ENCODE measurements at places on chromosomes 7 and 10.
A peak's percentile ranks its signal among the peaks of the same experiment; 100 is the strongest.

GRCh38 chr10:35495521-35496119, 109.5 kb upstream of the GJD4 start:
- DNase-seq = no peak

- no peak for DNase-seq
Observed at GRCh38 chr10:88342733-88343310, 240.3 kb downstream of the RNLS start.

DNA sequence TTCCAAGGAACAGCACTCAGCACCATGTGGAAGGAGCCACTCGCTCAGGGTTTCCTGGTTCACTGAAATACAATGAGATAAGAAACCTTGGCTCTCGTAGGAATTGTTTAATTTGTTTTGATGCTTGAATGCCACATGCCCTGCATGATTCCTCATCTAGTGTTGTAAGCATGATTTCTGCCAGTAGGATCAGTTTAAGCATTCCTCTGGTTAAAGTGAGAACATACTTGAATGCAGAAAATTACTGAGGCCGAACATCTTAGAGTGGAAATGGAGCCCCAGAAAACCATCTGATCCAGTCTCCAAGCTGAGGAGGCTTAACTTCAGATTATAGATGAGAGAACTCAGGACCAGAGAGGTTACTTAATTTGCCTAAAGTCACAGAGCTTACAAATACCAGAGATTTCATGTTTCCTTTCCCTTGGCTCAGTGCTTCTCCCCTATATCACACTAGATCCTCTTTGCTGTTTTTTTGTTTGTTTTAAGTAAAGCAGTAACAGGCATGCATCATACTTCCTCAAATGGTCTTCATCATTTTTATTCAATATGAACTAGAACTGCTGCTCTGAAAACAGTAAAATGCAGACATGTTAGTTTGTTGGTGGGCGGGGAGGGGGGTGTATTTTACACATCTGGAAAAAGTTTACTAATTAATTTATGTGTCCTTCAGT, 125.1 kb downstream of the ADAM12 start:
- DNase-seq = no peak

DNA sequence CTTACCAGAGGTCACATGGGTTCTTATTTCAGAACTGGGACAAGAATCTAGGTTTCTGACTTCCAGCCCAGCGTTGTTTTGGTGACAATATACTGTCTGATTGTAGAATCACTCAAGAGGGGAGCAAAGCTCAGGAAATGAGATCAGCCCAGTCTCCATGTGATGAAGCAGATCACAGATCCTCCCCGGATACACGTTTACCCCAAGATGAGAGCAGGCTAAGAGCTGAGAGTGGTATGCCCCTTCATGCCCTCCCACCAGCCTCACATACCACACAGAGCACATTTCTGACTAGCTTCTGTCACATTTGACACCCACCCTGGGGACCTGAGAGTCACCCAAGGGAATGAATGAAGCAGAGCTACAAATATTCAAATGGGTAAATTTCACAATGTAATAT, 27.1 kb upstream of the PRKCQ start:
- DNase-seq = peak; percentile 64

- no peak for DNase-seq
Observed at GRCh38 chr7:73850781-73851207, 8.5 kb upstream of the METTL27 start.

GRCh38 chr10:70583669-70584037, 18.9 kb downstream of the PRF1 start:
- no peak for DNase-seq

DNA sequence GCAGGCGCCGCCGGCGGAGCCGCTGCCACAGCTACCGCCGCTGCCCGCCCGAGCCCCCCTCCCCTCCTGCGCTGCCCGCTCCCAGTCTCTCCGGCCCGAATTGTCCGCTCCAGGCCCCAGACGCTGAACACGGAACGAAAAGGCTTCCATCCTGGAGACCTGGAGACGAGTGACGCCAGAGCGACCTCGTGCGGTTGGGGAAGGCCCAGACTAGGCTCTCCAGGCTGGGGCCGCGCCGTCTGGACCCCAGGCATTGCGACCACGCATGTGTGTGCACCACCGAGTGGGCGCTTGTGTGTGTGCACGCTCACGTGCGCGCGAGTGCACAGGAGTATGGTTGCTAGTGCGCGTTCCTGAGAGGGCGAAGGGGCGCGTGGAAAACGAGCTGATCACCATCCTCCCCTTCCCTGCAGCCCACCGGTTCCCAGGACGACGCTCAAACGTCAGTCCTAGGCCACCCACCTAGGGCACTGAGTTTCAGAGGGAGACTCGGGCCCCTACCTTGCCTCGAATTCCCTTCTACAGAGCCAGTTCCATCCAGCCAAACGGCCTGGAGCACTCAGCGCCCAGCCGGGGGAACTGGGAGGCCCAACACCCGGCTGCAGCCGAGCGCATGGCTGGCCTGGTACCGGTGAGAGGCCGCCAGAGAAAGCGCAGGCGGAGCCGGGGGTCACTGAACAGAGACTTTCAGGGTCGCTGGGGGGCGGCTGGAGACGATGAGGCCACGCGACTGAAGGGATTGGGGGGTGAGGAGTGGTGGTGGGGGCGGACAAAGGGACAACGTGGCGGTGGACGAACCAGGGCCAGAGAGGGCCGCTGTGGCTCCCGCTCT, 11.6 kb downstream of the LBX1 start:
- DNase-seq = no peak

- no peak for DNase-seq
Observed at GRCh38 chr7:116583653-116584052, 58.8 kb downstream of the CAV1 start.

DNA sequence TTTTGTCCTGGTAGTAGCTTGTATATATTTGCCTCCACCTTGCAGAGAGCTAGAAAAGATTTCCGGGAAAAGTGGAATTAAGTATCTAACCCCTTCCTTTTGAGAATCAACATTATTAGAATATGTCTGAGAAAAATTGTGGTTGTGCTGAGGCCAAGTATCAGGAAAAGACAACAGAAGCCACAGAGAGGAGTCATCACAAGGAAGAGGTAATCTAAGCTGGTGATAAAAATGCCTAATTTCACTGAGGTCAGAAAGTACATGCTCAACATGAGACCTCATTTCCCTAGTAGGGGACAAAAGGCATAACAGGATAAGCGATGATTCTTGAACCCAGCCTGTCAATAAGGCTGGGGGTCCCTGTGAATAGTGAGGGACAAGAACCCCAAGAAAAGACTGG, 97.0 kb upstream of the PDE1C start:
- DNase-seq = no peak

DNA sequence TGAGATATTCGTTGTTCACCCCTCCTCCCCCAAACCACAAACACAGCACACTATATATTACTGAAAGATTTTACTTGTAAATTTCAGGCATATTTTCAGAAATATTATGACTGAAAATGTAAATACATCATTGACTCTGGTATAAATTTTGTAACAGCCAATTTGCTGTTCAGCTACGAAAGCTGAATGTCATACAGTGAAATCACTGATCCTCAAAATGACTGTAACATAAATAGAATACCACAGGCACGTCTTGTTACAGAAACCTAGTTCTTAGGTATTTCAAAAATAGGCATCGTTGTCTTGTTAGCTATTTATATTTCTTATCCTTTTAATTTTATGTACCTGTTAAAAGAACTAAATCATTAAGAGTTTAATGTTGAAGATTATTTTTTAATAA, 15.1 kb downstream of the TRUB1 start:
- DNase-seq = no peak

GRCh38 chr10:97851341-97852001, 1.8 kb downstream of the GOLGA7B start:
- DNase-seq = peak; percentile 27

DNA sequence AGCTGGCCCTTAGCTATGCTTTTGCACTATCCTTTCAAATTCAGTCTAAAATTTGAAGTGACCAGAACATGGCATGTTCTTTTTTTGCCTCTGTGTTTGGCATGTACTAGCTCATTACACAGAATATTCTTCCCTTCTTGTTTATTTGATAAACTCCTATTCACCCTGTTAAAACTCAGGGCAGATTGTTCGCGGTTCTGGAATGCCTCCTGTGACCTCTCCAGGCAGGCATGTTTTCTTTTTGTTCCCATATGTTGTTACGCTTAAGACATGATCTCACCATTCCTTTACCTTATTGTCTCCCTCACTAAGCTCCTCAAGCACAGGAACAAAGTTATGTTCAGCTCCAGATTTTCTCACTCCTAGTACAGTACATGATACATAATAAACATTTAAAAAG, 181.7 kb downstream of the CCSER2 start:
- no peak for DNase-seq

DNA sequence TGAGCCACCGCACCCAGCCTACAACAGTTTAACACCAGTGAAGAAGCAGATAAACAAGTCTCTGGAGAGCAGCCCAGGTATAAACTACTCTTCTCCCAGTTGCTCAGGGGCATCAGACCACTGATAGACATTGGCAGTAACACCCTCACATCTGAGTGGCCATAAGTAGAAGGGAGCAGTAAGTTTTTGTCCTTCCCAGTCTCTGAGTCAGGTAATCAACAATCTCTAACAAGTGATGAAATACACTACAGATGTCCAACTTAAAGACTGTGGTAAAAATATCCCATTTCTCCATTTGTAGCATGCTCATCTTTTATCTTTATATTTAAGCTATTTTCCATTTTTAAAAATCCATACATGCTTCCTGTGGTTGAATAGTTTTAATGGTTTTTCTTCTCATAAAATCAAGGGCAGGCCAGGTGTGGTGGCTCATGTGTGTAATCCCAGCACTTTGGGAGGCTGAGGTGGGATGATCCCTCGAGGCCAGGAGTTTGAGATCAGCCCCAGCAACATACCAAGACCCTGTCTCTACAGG, 78.6 kb downstream of the GSAP start:
- no peak for DNase-seq

- DNase-seq = no peak
Observed at GRCh38 chr10:60424971-60425370, 35.3 kb upstream of the ANK3 start.

DNA sequence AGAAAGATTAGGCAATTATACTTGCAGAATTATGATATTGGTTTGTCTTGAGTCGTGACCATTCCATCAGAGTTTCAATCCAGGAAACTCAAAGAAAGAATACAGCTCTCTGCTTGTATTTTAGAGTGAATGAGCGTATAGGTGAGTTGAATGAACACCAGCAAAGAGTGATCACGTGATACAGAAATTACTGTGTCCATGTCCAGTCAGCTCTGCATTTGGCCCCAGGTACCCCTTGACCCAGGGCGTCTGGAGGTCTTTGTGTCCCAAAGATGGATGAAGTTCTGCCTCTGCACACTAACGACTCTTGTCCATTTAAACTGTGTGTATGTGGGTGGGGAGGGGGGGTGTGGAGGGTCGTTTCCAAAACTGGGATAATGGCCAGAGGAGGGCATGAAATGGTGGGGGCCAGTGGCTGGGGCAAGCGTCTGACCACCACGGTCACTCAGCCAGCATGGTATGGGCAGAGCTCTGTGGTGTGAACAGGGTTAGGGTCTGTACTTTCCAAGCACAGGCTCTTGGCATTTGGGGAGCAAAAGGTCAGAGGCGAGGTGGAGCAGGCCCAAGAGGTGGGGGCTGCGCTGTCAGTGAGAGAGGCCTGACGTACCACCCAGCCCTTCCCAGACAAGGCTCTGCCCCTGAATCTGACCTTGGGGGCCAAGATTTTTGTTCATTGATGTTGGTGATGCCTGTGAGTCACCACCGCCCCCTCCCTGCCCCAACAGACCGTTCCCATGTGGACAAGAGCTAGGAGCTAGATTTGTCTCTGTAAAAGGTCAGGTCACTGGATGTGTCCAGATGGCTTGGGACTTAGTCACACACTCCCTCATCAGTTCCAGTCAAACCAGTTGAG, 1.4 kb downstream of the PTPRE start:
- no peak for DNase-seq

DNA sequence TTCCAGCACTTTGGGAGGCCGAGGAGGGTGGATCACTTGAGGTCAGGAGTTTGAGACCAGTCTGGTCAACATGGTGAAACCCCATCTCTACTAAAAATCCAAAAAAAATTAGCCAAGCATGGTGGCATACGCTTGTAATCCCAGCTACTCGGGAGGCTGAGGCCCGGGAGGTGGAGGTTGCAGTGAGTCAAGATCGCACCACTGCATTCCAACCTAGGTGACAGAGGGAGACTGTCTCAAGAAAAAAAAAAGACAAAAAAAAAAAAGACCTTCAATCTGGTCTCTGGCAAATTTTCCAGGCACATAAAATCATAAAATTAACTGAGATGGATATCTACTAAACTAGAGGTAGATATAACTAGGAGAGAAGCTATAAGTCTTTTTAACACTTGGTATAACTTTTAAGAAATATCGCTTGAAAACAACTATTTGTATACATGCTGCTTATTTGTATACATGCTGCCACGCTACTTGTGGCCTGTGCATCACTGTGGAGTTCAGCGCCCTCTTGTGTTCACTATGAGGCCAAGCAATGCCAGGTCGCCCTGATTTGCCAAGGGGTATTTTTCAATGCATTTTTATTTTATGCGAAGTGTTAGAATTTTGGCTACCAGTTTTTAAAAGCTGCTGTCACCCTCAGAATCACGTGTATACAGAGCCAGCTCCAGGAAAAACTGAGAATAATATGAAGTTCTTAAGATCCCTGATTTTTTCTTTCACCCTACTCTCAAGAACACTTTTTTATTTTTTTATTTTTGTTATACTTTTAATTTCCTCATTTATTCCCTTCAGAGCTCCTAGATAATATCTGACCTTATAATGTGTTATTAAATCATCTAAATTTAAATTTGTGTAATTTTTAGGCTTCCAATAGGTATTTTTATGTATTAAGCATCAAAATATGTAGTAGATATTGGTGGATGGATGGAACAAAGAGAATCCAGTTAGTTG, 26.7 kb downstream of the CYCS start:
- peak; percentile 23 for DNase-seq
